Thymus (tissue), 14 donors: ENCODE measurements at places on chromosomes 7 and 10.
A peak's percentile ranks its signal among the peaks of the same experiment; 100 is the strongest.

GRCh38 chr10:125016611-125017202 is 74.8 kb downstream of the ZRANB1 start:
- H3K27ac ChIP-seq, result no peak overlapping the region
- no peak overlapping the region for H3K4me3 ChIP-seq
- no peak for DNase-seq
- no peaks in the 10 kb centered on the region for H3K36me3 ChIP-seq
- H3K27me3 ChIP-seq, result no peaks in the 10 kb centered on the region

DNA sequence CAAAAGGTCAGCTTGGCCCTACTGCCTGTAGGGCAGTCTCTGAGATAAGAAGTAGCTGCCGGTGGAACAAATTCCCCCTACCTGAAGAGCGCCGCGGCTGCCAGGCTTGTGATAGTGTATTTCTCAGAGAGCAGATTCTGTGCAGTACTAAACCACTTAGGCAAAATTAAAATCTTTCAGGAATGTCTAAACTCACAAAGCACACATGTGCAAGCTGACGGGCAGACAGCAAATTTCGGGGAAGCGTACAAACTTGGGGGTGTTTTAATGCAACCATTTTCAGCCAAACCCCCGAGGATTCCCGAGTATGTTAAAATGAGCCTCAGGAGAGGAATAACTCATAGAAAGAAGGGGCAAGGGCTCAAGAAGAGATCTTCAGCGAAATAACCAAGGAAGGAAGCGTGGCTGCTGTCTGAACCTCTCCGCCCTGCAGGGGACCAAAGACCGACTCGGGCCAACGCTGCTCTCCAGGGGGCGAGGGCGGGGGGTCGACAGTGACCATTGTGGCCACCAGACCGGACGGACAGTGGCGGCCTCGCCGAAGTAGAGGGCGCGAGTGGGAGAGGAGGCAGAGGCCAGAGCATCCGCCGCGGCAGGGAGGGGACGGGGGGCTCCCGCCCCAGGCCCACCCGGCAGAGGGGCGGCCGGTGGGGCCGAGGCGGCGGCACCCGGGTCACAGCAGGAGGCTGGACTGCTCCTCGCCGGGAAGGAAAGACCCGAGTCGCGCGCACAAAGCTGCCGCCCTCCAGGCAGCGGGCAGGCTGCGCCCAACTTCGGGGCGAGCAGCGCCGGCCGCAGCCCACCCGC is 819 bp downstream of the HYCC1 start:
- H3K4me1 ChIP-seq, result peaks cover 3% of the 10 kb centered on the region
- H3K27me3 ChIP-seq, result no peaks in the 10 kb centered on the region
- peak overlapping the region; percentile 77 for H3K27ac ChIP-seq
- H3K36me3 ChIP-seq, result no peaks in the 10 kb centered on the region

- H3K4me3 ChIP-seq, result no peak overlapping the region
- no peaks in the 10 kb centered on the region for H3K27me3 ChIP-seq
- H3K4me1 ChIP-seq, result no peaks in the 10 kb centered on the region
- peaks cover 62% of the 10 kb centered on the region for H3K36me3 ChIP-seq
- no peak for DNase-seq
- no peak overlapping the region for H3K27ac ChIP-seq
Observed at GRCh38 chr7:21912931-21913780, 32.5 kb downstream of the CDCA7L start.

DNA sequence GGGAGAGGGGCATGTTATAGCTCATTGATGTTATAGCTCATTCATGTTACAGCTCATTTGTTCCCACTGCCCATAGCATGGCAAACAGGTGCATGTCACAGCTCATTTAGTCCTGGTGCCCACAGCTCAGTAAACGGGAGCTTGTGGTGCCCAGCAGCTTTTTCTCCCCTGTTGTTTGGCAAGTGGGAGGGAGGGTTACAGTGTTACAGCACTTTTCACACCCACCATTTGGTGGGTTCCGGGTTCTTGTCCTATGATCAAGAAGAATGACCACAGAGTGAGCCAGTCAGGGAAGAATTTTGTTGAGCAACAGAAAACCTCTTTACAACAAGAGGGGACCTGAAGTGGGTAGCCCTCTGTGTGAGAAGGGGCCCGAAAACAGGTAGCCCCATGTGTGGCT is 162.8 kb upstream of the CSTF2T start:
- H3K27ac ChIP-seq, result no peak overlapping the region
- H3K36me3 ChIP-seq, result no peaks in the 10 kb centered on the region
- H3K4me3 ChIP-seq, result no peak overlapping the region
- H3K4me1 ChIP-seq, result no peaks in the 10 kb centered on the region

DNA sequence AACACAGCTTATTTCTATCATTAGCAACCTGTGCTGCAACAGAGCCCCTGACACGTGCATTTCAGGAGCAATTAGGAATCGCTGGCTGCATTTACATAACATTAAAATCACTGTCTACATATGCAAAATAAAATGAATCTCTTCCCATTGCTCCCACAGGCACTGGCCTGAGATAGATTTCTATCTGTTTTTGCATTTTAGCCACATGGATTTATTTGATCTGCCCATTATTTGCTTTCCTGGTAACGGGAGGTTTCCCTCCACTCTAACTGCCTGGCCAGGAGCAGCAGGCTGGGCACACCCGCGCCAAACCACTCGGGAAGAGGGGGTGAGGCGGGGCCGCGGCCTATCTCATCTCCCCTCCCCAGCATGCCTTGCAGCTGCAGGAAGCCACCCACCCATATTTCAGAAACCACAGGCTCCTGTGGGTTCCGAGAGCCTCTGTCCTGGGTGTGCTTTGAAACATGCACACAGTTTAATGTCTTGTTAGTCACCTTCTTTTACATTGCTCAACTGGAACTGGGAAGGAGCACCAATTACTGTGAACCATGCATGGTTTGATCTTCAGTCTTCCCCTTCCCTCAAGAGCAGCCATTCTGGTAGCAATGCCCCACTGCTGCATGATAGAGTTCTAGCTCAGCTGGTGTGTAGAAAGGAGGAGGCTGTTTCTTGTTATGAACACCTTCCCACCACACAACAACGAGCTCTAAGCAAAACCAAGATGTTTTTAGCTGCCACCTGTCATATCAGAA is 37.7 kb upstream of the IKZF1 start:
- DNase-seq, result peak; percentile 84
- peak overlapping the region; percentile 97 for H3K27ac ChIP-seq
- H3K4me3 ChIP-seq, result peak overlapping the region; percentile 20
- H3K36me3 ChIP-seq, result peaks cover 4% of the 10 kb centered on the region

DNA sequence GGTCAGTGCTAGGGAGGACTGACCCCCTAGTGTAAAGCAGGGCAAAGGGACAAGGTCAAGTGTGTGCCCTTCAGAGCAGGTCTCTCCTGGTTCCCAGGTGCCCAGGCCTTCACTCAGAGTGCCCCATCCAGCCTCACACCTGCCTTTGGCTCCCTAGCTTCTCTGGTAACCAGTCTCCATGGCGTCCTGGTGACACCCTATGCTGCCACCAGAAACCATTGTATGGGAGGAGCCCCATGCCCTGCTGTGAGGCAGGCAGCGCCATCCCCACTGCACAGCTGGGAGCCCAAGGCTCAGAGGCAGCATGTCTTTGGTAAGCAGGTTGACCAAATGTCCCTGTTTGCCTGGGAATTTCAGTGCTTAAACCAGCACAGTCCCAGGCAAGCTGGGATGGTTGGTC is 33.1 kb upstream of the HMX3 start:
- H3K27me3 ChIP-seq, result peaks cover 4% of the 10 kb centered on the region
- no peak overlapping the region for H3K4me3 ChIP-seq
- H3K4me1 ChIP-seq, result no peaks in the 10 kb centered on the region
- no peaks in the 10 kb centered on the region for H3K36me3 ChIP-seq

DNA sequence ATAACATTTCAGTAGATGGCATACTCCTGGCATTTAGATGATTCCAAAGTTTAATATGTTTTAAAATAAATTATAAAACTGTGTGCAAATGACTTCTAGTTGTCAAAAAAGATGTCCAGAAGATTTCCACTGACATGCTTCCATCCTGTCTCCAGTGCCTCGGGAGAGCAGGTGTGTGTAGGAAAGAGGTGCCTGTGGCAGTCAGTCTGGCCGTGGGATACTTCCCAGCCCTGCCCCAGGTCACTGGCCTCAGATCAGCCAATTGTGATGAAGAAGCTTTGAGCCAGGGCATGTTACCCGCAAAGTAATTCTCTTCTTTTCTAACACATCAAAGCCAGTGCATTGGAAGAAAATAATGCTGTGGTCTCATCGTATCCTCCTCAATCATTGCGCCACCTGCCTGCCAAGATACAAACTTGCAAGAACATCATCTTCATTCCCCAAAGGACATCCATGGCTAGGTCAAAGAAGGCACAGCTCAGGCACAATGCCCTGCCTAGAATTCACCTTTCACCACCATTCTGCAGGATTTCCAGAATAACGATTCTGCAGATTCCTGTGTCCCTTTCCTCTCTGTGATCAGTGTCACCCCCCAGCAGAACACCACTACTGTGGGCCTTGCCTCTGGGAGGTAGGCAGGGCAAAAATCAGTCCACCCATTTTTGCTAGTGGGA is 6.3 kb upstream of the KCNMA1 start:
- no peak overlapping the region for H3K27ac ChIP-seq
- H3K4me3 ChIP-seq, result no peak overlapping the region
- no peaks in the 10 kb centered on the region for H3K4me1 ChIP-seq
- H3K36me3 ChIP-seq, result no peaks in the 10 kb centered on the region

GRCh38 chr10:86451604-86451960 is 70.0 kb downstream of the WAPL start:
- H3K4me3 ChIP-seq, result no peak overlapping the region
- no peak for DNase-seq
- H3K27ac ChIP-seq, result no peak overlapping the region
- H3K4me1 ChIP-seq, result peaks cover 4% of the 10 kb centered on the region

GRCh38 chr10:59075576-59075975 is 100.9 kb upstream of the PHYHIPL start:
- H3K27me3 ChIP-seq, result no peaks in the 10 kb centered on the region
- no peak overlapping the region for H3K4me3 ChIP-seq
- H3K36me3 ChIP-seq, result no peaks in the 10 kb centered on the region
- H3K4me1 ChIP-seq, result no peaks in the 10 kb centered on the region

DNA sequence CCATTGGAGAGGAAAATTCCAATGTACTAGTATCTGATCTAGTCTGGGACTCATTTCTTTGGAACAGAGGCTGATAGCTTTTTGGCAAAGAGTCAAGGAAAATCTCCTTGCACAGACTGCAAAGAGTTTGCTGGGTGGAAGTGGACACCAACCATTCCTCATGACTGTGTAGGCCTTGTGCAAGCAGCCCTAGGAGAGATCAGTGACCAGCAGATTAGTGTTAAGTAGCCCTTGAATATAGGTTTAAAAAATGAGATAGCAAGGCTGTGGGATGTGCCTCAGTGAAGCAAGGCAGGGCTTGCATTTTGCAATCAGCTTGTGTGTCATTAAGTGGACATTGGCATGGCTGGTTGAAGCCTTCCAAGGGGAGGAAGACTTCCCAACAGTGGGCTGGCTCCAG is 341.6 kb downstream of the PLXNA4 start:
- H3K4me1 ChIP-seq, result no peaks in the 10 kb centered on the region
- H3K4me3 ChIP-seq, result no peak overlapping the region
- H3K27ac ChIP-seq, result no peak overlapping the region
- H3K27me3 ChIP-seq, result no peaks in the 10 kb centered on the region
- no peak for DNase-seq

GRCh38 chr10:97515271-97515978 is 16.7 kb downstream of the UBTD1 start:
- H3K27ac ChIP-seq, result no peak overlapping the region
- no peaks in the 10 kb centered on the region for H3K36me3 ChIP-seq
- H3K27me3 ChIP-seq, result no peaks in the 10 kb centered on the region
- DNase-seq, result no peak
- no peaks in the 10 kb centered on the region for H3K4me1 ChIP-seq

DNA sequence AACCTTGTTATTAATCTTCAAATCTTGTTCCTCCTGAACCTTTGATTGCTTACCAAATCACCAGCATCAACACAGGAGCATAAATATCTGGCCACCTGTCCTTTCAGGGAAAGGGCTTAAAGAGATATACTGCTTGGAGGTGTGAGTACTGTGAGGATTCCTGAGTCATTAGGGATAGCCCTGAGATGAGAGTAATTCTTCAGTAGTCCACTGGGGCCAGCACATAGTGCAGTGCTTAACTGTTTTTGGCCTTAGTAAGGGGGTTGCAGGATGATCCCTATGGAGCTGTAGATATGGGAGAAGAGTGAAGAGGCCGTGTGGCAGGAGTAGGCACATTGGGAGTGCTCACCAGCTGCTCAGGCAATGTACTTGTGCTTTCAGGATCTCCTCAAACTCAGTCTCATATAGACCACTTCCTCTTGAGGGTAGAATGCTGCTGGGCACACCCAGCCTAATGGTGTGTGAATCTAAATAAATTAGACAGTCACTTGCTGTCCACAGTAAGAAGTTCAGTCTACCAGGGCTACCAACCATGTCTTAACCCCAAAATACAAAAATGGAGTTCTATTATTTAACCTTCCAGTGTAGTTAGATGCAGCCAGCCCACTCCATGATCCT is 26.5 kb upstream of the GPR141 start:
- no peak for DNase-seq
- no peak overlapping the region for H3K4me3 ChIP-seq
- H3K4me1 ChIP-seq, result no peaks in the 10 kb centered on the region
- H3K27ac ChIP-seq, result no peak overlapping the region
- H3K36me3 ChIP-seq, result no peaks in the 10 kb centered on the region
- H3K27me3 ChIP-seq, result no peaks in the 10 kb centered on the region

DNA sequence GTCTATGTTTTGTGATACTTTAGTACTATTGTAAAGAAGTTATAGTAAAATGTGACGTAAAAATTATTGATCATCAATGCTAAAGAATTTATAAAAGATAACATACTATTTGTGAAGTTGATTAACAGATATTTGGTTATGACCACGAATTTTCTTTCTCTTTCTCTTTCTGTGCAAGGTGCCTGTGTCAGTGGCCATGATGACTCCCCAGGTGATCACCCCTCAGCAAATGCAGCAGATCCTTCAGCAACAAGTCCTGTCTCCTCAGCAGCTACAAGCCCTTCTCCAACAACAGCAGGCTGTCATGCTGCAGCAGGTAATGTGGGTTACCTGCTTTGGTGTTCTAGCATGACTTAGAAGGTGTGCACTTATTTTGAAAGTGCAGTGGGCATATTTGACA is 213.7 kb downstream of the FOXP2 start:
- no peak overlapping the region for H3K27ac ChIP-seq
- H3K4me3 ChIP-seq, result no peak overlapping the region
- H3K27me3 ChIP-seq, result no peaks in the 10 kb centered on the region
- DNase-seq, result no peak

GRCh38 chr10:6052247-6053221 is 9.6 kb downstream of the IL2RA start:
- no peaks in the 10 kb centered on the region for H3K36me3 ChIP-seq
- no peaks in the 10 kb centered on the region for H3K27me3 ChIP-seq
- no peak overlapping the region for H3K4me3 ChIP-seq
- peak overlapping the region; percentile 46 for H3K27ac ChIP-seq
- H3K4me1 ChIP-seq, result peaks cover 26% of the 10 kb centered on the region
- DNase-seq, result no peak

DNA sequence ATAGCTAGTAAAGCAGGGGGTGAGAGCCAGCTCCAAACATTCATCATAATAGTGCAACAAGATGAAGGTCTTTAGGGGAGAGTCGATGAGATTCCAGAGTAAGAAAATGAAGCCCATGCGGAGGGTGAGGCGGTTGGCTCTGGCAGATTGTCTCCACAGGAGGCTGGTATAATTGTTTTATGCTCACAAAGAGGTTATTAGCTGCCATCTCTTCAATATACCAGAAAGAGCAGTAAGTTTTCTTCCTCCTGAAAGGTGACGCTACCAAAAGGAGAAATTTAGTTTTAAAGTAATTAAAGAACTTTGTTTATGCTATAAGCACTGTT is 59.2 kb upstream of the KCNIP2 start:
- peak overlapping the region; percentile 52 for H3K27ac ChIP-seq
- no peaks in the 10 kb centered on the region for H3K36me3 ChIP-seq
- no peak overlapping the region for H3K4me3 ChIP-seq

GRCh38 chr10:12501324-12501723 is 152.0 kb downstream of the CAMK1D start:
- no peak overlapping the region for H3K4me3 ChIP-seq
- no peak for DNase-seq
- no peaks in the 10 kb centered on the region for H3K36me3 ChIP-seq
- peaks cover 63% of the 10 kb centered on the region for H3K4me1 ChIP-seq
